ENCODE measurements at places on chromosomes 7 and 10. TPM values are rescaled to one million over a fixed set of nuclear protein-coding genes. Genes with fewer than 3 reads are reported as not detected.

The SPDYE1 gene
- 0.97 TPM for polyA plus RNA-seq

The GBX1 gene
- polyA plus RNA-seq, result not detected

DNA sequence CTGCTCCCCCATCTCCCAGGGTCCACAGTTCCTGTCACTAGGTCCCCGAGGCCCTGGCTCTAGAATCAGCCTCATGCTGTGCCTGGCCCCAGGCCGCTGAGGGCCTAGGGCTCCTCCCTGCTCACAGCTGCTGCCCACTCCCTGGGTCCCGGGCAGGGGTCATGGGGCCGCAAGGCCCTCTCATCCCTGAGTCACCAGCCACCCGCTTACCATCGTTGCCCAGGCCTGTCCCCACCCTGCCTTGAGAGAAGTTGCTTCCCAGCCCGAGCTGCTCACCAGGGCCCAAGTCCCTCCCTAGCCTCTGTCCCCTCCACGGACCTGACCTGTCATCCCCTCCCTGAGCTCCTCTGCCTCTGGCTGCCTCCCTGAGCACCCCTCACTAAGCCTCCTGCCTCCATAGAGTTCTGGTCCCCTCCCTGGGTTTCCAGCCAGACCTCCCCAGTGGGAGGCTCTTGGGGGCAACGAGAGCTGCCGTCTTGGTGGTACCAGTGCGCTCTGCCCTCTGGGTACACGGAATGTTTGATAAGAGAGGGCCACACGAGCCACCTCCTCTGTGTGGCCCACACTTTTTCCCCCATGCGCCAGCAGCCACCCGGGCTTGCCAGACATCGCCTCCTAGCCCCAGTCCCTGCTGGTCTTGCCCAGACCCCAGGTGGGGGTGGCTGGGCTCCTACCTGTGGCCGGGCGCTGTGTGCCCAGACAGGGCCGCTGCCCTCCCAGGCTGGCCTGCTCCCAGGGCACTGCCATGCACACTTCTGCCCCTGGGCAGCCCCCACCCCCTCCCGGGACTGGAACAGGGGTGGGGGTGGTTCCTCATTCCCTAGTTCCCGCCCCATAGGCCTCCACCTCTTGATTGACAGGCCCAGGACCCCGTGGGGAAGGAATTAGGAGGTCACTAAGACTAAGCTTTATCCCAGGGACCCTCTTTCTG is 21.3 kb downstream of the MLXIPL start:
- DNase-seq, result no peak

- DNase-seq, result no peak
Measured at GRCh38 chr7:75913437-75913836, 1.5 kb upstream of the POR start.

DNA sequence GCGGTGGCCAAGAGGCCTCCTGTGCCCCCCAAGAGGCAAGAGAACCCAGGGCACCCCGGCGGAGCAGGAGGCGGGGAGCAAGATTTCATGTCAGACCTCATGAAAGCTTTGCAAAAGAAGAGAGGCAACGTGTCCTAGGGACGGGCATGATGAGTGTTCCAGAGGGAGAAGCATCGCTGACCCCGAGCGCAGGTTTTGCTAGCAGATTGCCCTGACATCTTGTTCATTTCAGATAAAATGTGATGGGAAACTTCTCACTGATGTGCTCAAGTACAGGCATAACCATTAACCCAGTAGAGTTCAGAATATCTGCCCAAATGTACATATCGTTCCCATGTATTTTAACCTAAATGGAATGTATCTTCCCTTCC is 129.2 kb downstream of the APBB1IP start:
- no peak for DNase-seq
